Sigmoid colon (tissue), 7 donors: ENCODE measurements at places on chromosomes 3 and 15.

GRCh38 chr15:39438799-39439592 is 141.9 kb upstream of the THBS1 start:
- DNase-seq: no peak

- DNase-seq: no peak
Measured at GRCh38 chr15:67296684-67297083, 42.1 kb downstream of the IQCH start.

DNA sequence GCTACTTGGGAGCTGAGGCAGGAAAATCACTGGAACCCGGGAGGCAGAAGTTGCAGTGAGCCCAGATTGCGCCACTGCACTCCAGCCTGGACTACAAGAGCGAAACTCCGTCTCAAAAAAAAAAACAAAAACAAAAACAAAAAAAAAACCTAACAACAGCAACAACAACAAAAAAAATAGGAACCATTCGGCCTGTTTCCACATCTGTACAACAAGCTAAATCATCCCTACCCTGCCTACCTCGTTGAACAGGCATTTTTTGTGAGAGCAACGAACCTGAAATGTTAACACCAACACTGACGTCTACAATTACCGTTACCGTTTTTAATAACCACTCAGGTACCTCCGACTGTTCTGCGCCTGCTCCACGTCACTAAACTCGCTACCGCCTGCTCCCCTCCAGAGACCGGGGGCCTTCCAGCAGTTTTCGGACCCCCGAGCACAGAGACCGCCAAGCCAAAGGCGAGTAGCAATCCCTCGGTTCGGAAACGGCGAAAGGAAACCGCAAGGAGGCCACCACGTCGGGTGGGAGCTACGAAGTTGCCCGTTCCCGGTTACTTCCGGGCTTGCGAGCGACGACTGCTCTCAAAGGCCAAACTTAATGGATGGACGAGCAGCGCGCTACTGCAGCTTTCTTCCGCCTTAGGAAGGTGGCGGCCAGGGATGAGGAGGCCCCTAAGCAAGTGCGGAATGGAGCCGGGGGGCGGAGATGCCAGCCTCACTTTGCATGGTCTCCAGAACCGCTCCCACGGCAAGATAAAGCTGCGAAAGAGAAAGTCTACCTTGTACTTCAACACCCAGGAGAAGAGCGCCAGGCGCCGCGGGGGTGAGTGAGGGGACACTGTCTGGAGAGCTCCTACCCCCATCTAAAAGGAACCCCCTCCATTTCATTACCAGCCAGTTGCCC is at the start of the genes PIGB and PIGBOS1:
TSS of gene PIGB (plus strand) at position 635 of the 907 bp plus-strand sequence. CDS start at position 664, 29 bp downstream.
TSS of gene PIGBOS1 (minus strand) at position 536 of the 907 bp plus-strand sequence. CDS start 1,331 bp downstream, outside the sequence.
- DNase-seq: peak; percentile 92

GRCh38 chr15:64263567-64263966 is 92.4 kb downstream of the CSNK1G1 start:
- DNase-seq: no peak

DNA sequence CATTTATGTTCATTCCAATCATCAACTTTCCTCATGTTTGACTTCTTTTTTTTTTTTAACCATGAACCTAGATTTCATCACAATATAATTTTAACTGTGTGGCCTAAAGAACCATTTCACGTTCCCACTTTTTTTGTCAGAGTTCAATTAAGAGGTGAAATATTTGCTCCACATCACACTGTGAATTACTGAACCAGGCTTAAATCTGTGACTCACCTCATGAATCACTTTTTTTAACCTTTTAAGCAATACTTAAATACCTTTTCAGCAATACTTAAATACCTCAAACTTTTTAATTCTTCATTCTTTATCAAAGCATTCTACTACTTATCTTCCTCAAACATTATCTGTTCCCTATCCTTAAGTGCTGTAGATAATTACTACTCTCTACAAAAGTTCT is 137.6 kb downstream of the SI start:
- DNase-seq: no peak

- DNase-seq: no peak
Measured at GRCh38 chr3:157129803-157130466, 30.0 kb downstream of the CCNL1 start.

- no peak for DNase-seq
Measured at GRCh38 chr15:28977377-28978010, 91.7 kb downstream of the APBA2 start.

- no peak for DNase-seq
Measured at GRCh38 chr3:118412503-118412902, 622.1 kb downstream of the IGSF11 start.

DNA sequence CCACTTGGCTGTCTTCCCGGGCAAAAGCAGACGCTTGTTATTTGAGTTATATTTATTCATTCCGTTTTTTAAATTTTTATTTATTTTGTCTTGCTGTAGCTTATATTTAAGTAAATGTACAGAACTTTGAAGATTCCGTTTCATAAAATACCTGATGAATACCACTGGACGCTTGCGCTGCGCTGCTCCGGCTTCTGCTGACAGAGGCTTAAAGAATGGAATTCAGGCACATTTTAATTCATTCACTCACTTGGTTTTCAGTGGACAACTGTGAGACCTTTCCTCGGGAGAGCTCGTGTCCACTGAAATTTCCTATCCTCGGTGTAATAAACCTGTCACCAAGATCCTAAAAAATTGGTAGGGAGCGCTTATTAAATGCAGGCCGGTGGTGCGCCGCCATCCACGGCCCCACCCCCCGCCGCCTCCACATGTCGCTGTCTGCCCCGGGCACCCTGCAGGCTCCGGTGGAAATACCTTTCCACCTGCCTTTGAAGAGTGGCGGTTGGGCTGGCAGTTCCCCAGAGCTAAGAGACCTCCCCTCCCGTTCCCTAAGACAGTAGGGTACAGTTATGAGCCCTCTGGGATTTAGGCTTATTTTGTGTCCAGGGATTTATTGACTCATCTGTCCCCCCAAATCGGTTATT is 62.5 kb upstream of the UBE2E1 start:
- DNase-seq: no peak

DNA sequence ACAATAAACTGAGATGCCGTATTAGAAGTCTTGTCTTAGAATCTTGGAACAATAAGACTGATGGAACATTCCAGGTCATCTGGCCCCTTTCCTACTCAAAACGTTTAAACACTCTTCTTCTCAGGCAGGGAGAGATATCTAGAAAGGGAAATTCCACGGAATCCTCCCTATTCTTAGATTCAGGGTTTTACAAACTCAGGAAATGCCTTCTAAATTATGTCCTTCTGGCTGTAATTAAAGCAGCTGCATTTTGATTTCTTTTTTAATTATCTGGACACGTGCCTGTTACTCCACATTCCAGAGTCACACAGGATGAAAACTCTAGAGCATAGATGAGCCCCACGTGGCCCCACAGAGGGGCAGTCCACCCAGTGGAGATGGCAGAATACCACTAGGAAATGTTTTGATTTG is 41.5 kb upstream of the MTMR10 start:
- DNase-seq: no peak
